Activated naive CD8-positive, alpha-beta T cell treated with anti-CD3 and anti-CD28 coated beads, Interleukin-2, amount 10 ng/mL, durations not matched to agents 7 days and 5 days (primary cell): ENCODE measurements at places on chromosomes 2 and 18. TPM values are rescaled to one million over a fixed set of nuclear protein-coding genes. Genes with fewer than 3 reads are reported as not detected.

Gene ABCA12
- not detected for total RNA-seq

Gene MYO3B
- total RNA-seq, result 0.09 TPM

Gene SCYGR5
- not detected for total RNA-seq

Gene TPGS2
- 107 TPM for total RNA-seq

Gene ATP8B1
- total RNA-seq, result not detected

Gene UGT1A5
- total RNA-seq, result not detected

Gene KLHL14
- not detected for total RNA-seq

GRCh38 chr18:6743999-6744398 is 14.5 kb downstream of the ARHGAP28 start:
- no peak for DNase-seq

GRCh38 chr2:13950761-13951160 is 681.8 kb upstream of the LRATD1 start:
- DNase-seq, result no peak

GRCh38 chr2:168729455-168729854 is 73.0 kb upstream of the NOSTRIN start:
- no peak for DNase-seq

- no peak for DNase-seq
These were observed 285.1 kb upstream of the SLC14A2 start for GRCh38 chr18:45330170-45330594.

DNA sequence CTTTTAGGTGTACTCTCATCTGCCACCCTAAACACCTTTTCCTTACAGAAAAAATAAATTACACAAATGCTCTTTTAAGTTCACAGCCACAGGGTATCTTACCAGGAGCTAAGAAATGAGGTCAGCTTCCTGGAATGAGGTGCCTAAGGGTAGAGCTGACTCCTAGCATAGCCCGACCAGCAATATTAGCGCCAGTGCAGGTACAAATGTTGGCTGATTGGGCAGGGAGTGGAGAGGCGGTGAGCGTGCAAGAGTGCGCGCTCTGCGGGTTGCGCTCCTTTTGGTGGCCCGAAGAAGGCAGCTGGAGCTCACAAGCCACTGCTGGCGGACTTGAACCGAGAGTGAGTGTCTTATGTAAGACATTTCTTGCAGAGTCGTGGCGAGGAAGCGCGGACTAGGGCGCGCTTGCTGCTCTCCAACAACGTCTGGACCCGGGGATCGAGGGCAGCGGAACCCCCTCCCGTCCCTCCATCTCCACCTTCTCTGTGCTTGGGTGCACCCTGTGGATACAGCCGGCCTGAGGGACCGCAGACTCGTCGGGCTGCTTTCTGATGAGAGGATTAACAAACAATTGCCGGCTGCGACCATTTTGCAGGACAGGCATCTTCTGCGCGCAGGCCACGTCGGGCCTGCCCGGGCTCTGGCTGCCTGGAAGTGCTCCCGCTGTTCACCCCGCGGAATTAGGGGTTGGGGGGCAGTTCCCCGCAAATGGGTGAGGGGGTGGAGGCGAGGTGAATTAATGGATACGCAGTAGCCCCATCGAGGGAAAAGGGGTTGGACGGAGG is 17.3 kb downstream of the BOLA3 start:
- no peak for DNase-seq

- no peak for DNase-seq
These were observed 322.5 kb downstream of the ARHGAP15 start for GRCh38 chr2:143451642-143452281.

DNA sequence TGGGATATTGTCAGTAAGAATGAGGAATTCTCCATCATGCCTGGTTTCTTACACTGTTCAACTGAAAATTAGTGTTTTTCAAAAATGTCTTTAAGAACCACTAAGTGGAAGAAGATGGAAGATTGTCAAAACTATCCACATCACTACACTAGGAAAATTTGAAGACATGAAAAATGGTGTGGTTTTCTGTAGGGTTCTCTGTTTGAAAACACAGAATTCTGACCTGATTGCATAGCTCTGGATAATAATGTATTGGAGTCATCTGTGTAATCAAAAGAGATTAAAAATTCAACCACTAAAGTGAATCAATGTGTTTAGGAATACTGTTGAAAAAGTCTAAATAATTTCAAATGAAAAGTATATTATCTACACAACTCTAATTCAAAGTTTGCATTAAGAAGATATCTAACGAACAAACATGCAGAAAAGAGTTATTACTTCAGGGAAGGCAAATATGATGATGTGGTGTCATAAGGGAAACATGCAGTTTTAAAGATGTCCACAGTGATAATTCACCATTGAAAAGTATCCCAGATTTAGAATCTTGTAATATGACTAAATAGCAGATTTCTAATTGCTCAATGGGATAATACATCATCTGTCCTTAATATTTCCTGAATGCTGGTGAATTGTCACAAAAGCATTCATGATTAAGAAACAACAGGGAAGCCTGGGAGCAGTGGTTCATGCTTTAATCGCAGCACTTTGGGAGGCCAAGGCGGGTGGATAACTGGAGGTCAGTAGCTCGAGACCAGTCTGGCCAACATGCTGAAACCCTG is 116.9 kb downstream of the ERBB4 start:
- no peak for DNase-seq

DNA sequence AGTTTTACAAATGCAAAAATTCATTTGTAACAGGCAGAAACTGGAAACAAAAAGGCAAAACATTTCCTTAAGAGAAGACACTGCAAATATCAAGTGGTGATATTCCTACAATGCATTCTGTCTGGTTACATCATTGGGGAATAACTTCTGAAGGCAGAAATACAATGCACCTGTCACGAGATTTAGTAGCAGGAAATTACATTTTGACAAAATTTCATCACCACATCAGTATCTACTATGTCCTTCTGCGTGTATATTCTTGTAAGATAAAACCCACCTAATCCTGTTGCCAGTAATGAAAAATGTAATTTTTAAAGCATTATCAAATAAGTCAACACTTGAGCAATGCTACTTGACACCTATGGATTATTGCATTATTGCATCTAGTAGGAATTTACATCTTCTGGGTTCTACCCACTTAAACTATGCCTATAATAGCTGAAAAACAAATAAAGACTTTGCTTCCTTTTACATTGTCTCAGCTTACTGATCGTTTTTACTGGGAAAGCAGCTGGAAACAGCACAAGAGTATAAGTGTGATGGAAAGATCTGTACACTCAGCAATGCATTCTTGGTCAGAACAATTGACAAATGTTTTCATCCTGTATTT is 59.5 kb downstream of the IRS1 start:
- DNase-seq, result no peak

DNA sequence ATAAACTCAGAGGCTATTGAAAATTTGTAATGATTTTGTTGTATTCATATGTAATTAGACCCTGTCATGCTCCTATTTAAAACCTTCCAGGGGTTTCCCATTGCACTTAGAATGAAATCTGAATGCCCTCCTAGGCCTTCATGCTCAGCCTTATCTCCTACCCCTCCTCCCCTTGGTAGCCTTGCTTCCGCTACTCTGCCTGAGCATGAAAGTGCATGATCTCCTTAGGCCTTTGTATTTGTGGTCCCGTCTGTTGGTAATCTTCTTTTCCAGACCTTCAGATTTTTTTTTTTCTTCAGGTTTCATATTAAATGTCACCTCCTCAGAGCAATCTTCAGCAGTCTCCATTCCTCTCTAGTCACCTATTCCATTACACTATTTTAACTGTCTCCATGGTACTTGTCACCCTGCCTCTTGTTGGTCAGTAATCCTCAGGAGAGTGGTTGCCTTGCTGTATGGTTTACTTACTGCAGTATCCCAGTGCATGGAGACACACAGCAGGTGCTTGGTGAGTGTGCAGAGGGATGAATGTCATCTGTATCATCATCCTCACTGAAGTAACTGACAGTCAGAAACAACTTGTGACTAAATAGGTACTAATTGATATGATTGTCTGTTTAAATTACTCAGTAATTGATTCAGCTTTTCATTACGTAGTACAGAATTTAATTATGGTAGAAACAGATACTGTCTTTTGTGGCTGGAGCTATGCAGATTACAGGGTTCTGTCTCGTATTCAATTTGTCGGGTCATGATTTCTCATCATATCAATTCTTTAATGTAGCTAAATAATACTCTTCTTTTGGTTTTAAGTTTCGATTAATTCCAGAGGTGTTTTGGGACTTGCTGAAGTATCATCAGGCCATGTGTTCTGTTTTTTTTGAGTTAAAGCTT is 63.9 kb downstream of the PHLPP1 start:
- DNase-seq, result no peak

DNA sequence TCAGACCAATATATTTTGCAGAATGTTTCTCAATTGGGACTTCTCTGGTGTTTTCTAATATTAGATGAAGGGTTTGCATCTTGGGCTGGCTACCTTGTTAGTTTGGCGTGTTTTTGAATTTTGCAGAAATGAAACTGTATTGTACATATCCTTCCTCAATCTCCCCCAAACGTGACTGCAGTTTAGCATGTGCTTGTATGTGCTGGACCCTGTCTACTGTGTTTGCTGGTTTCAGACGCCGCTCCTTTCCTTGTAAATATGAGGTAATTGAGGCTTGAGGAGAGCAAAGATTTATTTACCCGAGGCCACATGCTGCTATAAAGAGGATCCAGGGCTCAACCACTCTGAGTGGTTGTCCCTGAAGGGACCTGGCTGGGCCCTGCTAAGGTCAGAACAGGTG is 57.2 kb downstream of the NGEF start:
- DNase-seq, result no peak

- no peak for DNase-seq
These were observed 41.6 kb upstream of the ANXA4 start for GRCh38 chr2:69700381-69700780.

- no peak for DNase-seq
These were observed 20.3 kb downstream of the ANKRD30B start for GRCh38 chr18:14768241-14768640.

DNA sequence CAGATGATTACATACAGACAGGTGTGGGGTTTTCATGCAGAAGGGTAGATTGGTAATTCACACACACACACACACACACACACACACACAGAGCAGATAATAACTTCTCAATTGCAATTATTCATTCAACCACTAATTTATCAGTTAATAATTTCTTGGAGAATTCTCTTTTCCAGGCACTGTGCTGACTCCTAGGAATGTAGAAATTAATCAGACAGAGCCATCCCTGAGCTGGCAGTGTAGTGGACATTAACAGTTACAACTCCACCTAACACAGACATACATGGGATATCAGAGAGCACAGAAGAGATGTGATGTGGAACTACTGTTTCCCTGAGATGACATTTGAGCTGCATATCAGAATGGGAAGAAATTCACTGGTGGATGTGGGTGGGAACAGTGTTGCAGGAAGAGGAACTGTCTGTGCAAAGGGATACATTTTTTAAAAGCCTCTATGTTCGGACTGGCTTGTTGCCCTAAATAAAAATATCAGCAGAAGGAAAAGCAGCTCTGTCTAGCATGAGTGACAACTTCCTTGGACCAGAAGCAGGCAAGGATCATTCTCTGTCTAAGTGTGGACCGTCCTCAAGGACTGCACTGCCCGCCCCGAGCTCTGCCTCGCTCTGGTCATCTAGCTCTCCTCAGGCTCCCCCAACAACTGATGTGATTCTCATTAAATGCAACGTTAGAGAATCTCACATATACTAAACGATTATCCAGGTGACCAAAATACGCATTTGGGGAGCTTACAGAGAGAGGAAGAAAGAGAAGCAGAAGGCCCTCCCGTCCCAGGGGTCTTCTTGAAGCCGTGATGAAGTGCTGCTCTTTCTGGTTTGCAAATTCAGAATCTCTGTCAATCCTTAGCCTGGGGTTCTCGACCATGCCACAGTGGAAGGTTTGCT is 173.4 kb upstream of the TRIB2 start:
- no peak for DNase-seq

- no peak for DNase-seq
These were observed 25.6 kb downstream of the NFATC1 start for GRCh38 chr18:79421275-79421857.

DNA sequence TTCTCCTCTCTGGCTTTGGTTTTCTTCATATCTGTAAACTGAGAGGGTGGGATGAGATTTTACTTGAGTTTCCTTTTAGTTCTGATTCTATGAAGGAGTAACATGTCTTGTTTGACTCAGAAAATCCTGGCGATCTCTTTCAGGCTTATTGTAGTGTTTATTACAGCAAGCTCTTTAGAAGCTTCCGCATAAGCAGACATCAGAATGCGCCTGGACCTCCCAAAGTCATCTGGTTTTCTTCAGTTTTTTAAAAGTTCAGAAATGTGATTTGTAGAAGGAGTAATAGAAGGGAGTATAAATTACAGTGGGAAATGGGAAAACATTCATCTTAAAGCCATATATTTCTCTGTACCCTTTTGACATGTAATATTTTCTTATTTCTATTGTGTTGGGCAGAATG is 68.4 kb downstream of the EML6 start:
- DNase-seq, result no peak

- DNase-seq, result no peak
These were observed 13.6 kb upstream of the ZNF397 start for GRCh38 chr18:35227254-35227653.

- DNase-seq, result no peak
These were observed 11.7 kb upstream of the NAPG start for GRCh38 chr18:10514082-10514481.

GRCh38 chr2:6231166-6231565 is 539.0 kb downstream of the SOX11 start:
- no peak for DNase-seq

GRCh38 chr2:167715932-167716331 is 531.5 kb downstream of the STK39 start:
- DNase-seq, result no peak

- DNase-seq, result no peak
These were observed 38.1 kb upstream of the ARHGEF4 start for GRCh38 chr2:130798472-130799218.

DNA sequence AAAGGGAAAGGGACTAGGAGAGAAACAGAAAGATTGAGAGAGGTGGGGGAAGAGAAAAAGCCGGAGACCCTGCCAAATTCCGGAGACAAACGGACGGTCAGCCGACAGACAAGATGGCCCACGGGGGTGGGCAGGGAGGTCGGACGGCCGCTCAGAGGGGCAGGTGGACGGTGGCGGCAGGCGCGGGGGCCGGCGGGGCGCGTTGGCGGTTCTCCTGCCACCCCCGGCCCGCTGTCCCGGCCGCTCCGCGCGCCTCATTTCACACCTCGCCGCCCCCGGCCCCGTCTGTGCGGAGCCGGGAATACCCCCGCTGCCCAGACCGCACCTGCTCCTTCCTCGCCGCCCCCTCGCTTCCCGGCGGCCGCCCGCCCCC is 935 bp downstream of the SLC30A3 start:
- DNase-seq, result no peak
